Breast epithelium (tissue), 4 donors: ENCODE measurements at places on chromosomes 4 and X. TPM values are rescaled to one million over a fixed set of nuclear protein-coding genes. Genes with fewer than 3 reads are reported as not detected.

CENPE gene
- total RNA-seq: 0.33 TPM

PAGE2B gene
- total RNA-seq: not detected

TMEM35A gene
- total RNA-seq: 0.15 TPM

XAGE1B gene
- total RNA-seq: not detected

GAGE12H gene
- not detected for total RNA-seq

ITGB1BP2 gene
- total RNA-seq: not detected

SLC16A2 gene
- 6.6 TPM for total RNA-seq

CTAG1B gene
- total RNA-seq: 2.3 TPM

ASB12 gene
- 0.29 TPM for total RNA-seq

ZNF157 gene
- 0.33 TPM for total RNA-seq

CHRDL1 gene
- total RNA-seq: 72.1 TPM

DNA sequence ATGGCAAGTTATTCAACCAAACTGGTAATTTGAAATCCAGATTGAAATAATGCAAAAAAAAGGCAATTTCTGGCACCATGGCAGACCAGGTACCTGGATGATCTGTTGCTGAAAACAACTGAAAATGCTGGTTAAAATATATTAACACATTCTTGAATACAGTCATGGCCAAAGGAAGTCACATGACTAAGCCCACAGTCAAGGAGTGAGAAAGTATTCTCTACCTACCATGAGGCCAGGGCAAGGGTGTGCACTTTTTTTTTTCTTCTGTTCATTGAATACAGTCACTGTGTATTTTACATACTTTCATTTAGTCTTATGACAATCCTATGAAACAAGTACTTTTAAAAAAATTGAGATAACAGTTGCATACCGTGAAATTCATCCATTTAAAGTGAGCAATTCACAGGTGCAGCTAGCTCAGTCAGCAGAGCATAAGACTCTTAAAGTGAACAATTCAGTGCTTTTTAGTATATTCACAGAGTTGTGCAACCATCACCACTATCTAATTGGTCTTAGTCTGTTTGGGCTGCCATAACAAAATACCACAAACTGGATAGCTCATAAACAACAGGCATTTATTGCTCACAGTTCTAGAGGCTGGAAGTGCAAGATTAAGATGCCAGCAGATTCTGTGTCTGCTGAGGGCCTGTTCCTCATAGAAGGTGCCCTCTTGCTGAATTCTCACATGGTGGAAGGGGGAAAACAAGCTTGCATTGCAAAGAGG is 4.8 kb upstream of the MPP1 start:
- DNase-seq: no peak

GRCh38 chrX:115948018-115948923 is 222.3 kb upstream of the AGTR2 start:
- no peak for DNase-seq

DNA sequence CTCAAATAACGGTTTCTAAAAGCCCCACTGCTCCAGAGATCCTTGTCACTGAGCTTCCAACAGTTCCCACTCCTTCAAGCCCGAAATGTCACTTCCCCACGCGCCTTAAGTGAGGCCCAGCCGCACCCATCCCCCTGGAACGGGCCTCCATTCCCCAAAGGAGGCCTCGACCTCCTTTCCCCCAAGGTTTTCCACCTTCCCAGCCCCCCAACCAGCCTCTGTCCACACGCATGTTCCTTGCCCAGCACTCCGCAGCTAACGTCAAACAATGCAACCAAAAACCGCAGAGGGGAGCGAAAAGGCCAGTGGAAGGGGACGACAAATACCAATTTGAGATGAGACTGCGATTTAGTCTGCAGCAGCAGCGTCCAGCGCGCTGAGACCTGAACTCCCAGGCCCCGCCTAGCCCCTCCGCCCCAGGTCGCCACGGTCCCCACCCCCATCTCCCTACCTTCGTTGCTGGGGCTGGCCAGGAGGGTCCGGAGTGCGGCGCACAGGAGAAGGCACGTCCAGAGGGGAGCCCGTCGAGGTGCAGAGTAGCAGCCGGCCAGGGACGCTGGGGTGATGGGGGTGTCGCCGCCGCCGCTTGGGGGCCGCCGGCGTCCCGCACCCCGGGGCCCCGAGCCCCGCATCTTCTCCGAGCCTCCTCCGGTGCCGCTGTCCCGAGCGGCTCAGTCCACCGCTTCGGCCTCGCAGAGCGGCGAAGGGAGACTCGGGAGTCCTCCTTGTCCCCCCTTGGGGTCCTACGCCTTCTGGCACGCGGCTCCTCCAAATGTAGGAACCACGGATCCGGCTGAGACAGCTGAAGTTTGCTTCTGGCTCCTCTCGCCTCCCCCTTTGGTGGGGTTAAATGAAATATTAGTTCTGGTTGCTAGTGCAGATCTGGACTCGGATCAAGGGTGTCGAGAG is 924 bp downstream of the EPHA5 start:
- no peak for DNase-seq

GRCh38 chr4:122747883-122748282 is 15.4 kb downstream of the BBS12 start:
- no peak for DNase-seq

DNA sequence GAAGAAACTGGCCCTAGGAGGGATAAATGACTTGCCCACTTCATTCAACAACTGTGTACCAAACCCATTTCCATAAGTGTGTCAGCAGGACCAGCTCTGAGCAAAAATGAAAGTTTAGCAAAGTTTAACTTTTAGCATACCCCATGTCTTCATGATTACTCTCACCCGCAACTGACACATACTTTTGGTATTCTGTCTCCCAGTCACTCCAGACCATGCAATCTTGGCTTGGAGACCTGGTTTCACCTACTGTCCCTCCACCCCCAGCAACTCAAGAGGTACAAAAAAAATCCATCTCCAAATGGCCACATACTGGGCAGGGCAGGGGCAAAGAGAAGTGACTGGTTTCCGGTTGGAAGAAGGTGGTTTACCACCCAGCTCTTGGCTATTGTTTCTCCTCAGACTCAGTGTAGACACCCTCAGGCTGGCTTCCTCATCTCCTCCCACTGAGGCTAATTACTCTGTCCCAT is 79.8 kb downstream of the RLIM start:
- DNase-seq: no peak

- DNase-seq: no peak
Measured at GRCh38 chr4:102537269-102537668, 36.1 kb downstream of the NFKB1 start.

- DNase-seq: no peak
Measured at GRCh38 chr4:70741867-70742658, 20.3 kb downstream of the RUFY3 start.

GRCh38 chr4:143653031-143653430 is 47.4 kb downstream of the FREM3 start:
- DNase-seq: no peak

GRCh38 chr4:82818664-82819662 is 20.4 kb upstream of the SCD5 start:
- no peak for DNase-seq

- DNase-seq: no peak
Measured at GRCh38 chrX:151902813-151903591, 9.7 kb upstream of the MAGEA4 start.

- DNase-seq: no peak
Measured at GRCh38 chr4:85995361-85995760, 364.5 kb downstream of the MAPK10 start.

GRCh38 chr4:157575339-157575738 is 354.8 kb downstream of the GRIA2 start:
- DNase-seq: no peak

DNA sequence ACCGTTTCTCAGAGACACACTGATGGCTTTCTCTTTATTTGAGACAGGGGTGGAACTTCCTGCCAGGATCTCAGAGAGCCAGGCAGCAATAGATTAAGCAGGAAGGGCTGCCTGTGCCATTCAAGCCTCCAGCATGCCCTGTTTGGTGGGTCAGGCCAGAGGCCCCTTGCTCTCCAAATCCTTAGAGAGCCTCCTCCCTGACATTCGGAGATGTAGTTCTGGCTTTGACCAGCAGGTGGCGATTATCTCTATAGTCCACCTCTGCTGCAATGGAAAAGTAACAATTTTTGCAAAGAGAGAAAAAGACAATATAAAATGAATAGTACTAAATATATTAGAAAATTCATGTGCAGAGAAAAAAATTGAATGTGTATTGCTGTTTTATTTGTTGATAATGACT is 93.9 kb downstream of the NXF2B start:
- peak; percentile 21 for DNase-seq

DNA sequence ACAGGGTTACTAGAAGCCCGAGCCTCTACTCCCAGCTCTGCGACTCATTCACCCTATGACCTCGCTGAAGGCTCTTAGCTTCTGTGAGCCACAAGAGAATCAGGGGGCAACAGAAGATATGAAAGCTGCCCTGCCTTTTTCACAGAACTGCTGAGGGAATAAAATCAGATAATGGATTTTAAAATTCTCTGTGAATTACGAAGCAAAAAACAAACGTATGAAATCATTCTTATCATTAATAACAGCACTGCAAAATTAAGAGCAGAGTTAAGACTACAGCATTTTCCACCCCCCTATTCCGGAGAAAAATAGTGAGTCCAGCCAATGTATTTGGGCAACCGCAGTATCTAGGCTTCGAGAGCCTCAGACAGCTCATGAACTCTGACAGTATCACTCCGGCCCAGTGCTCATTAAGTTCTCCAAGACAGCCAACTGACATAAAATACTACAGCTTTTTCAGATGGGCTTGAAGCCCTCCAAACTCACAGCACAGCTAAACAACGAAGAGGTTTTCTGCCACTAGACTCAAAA is 33.4 kb downstream of the AFAP1 start:
- no peak for DNase-seq

DNA sequence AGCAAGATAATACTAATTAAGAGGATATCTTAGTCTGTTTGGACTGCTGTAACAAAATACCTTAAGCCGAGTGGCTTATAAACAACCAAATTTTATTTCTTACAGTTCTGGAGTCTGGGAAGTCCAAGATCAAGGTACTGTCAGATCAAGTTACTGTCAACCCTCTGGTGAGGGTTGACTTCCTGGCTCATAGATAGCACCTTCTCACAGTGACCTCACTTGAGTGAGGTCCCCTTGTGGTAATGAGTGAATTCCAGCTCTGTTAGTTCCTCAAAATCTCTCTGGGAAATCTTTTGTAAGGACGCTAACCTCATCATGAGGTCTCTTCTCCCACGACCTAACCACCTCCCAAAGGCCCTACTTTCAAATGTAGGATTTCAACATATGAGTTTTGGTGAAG is 36.9 kb upstream of the ADGRA3 start:
- no peak for DNase-seq

- no peak for DNase-seq
Measured at GRCh38 chr4:5403746-5404497, 304.4 kb downstream of the EVC2 start.

- no peak for DNase-seq
Measured at GRCh38 chr4:150890246-150890645, 124.8 kb downstream of the LRBA start.

DNA sequence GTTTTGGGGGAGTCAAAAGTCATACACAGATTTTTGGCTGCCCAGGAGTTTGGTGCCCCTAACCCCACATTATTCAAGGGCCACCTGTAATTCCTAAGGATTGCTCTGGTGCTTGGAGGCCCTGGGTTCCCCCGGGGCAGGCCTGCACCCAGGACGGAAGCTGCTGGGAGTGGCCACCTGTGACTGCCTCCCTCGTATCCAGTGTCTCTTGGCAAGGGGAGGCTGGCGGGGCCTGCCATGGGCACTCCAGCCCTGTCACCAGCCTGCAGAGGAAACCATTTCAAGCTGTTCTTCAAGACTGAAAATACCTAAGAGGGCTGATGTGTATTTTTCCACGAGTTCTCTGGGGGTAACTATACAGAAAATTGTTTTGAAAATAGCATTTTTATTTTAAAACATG is 24.5 kb upstream of the GPR78 start:
- DNase-seq: no peak

GRCh38 chr4:100147684-100148083 is 42.6 kb downstream of the DDIT4L start:
- no peak for DNase-seq

DNA sequence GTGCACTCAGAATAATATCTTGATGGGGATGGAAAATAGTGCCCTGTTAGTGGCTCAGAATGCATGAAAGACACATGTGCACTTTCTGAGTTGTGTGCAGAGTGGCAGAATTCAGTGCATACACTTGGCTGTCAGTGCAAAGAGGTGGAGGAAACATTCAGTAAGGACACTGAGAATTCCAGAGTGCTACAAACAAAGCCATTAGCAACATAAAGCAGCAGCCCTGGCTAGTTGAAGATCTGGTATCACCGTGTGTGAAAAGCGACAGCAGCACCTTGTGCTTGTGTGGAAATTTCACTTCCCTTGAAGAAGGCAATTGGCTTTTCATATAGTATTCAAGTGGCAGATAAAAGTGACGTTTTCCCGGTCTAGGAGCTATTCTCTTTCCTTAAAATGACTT is 810.4 kb downstream of the TRIML1 start:
- DNase-seq: no peak
